HCEC 1CT (cell line): ENCODE measurements at places on chromosomes 1 and 21.

GRCh38 chr1:7967196-7967595 lies 5.7 kb downstream of the PARK7 start:
- DNase-seq, result no peak

DNA sequence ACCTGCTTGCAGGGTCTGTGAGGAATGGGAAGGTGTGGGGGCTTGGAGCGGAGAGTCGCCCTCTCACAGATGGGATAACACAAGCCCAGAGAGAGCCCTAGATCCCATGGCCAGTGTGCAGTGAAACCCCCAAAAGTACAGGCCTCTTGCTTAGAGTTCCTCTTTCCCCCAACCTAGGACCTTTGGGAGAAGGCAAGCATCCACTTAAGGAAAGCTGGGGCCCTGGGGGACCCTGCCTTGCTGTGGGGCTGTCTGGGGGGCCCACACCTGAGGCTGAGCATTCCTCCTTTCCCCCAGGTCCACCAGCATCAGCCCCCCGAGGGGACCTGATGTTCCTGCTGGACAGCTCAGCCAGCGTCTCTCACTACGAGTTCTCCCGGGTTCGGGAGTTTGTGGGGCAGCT lies 1.1 kb downstream of the VWA1 start:
- DNase-seq, result no peak

- DNase-seq, result no peak
Measured at GRCh38 chr1:233027046-233027445, 76.6 kb downstream of the NTPCR start.

DNA sequence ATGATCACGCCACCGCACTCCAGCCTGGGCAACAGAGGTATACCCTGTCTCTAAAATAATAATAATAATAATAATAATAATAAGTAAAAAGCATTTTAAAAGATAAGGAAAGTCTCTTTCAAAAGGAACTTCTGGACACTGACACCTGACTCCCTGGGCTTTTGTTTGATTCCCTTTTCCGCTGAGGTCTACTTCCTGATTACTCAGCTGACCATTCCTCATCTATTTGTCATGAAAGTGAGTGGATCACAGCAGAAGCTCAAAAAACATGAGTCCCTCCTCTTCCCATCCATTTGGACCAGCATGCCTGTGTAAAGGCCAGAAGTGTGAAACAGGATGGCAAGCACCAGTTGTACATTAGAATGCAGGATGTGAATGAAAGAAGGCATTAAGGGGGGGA lies 61.1 kb upstream of the FBXO28 start:
- DNase-seq, result peak; percentile 86

- no peak for DNase-seq
Measured at GRCh38 chr1:243902100-243902499, 52.1 kb upstream of the AKT3 start.

DNA sequence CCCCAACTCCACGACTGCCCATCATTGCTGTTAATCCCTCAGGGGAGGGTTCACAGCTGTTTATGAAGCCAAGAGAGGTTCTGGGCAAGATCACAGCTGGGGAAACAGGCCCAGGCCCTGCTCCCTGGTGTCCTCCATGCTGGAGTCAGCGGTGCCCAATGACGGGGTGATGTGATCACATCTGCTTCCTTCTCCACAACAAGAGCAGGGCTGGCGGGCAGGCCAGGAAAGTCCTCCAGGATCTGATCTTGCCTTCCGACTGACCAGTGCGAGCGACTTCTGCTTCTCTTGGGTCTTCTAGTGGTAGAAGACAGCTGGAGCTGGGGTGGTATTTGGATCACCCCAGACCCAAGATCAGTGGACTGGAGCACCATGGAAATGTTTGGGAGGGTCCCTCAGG lies 951 bp upstream of the LINGO4 start:
- no peak for DNase-seq

DNA sequence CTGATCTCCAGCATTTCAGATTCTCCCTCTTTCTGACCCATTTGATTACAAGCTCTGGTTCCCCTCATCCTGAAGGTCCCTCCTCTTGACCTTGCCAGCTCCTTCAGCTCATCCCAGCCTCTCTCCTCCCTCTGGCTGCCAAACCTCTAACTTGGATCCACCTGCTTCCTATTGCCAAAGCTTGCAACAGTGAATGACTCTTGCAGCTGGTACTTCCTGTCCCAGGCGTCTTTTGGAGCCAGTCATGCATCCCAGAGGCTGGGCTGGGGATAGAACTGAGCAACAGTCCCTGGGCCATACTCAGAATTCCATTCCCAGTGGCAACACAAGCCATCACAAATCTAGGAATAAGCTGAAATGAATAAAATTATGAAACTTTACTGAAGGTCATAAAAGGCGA lies 27.7 kb upstream of the SPOCD1 start:
- DNase-seq, result peak; percentile 73

GRCh38 chr1:55338448-55338820 lies 123.3 kb upstream of the USP24 start:
- DNase-seq, result no peak

DNA sequence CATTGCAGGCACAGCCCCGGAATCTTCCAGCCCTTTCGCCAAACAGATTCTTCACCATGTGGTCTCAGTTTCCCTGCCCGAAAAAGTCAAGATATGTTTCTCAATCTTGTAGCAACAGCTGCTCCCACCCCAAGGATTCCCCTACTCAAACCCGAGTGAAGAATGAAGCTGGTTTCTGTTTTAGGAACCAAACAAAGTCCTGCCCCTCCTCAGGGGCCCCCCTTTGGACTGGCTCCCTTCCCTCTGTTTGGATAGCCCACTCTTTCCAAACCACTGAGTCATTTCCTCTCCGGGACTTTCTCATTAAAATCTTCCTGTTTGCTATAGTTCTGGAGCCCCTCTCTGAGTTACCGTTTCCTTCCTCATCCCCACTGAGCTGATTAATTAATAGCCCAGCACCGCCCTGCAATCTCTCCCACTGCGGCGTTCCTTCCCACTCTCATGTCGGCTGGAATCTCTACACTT lies 100.9 kb downstream of the TSEN15 start:
- peak; percentile 55 for DNase-seq

GRCh38 chr1:81877940-81878339 lies 77.2 kb downstream of the ADGRL2 start:
- no peak for DNase-seq

DNA sequence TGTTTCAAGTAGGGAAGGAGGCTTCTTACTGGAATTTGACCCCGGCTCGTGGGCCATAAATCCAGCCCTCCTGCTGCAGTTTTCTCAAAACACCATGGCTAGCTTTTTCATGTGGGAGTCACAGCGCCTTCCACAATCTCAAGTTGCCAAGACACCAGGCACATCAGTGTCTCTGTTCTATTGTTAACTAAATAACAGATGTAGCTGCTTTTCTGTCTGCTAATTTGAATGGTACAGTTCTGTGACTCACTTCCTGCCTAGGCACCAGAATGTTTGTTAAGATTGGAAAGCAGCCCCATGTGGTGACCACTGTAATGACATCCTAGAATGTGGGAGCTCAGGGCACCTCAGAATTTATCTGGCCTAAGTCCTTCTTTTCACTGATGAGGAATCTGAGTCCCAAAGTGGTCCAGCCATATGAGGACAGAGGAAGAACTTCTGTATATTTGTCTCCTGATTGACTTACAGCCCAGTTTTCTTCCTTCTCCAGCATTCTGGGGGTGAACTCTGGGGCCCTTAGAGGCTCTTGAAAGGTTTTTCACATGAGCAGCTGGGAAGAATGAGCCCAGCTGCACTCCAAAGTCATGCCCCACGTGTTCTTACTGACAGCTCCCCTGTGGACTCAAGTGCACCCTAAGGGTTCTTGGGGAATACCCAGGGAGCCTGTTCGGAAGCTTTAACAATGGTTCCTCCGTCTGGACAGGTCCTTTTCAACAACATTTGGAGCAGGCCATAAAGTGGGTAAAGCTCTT lies 27.5 kb downstream of the TRIM45 start:
- peak; percentile 91 for DNase-seq

GRCh38 chr1:214506972-214507431 lies 44.4 kb downstream of the PTPN14 start:
- DNase-seq, result no peak

DNA sequence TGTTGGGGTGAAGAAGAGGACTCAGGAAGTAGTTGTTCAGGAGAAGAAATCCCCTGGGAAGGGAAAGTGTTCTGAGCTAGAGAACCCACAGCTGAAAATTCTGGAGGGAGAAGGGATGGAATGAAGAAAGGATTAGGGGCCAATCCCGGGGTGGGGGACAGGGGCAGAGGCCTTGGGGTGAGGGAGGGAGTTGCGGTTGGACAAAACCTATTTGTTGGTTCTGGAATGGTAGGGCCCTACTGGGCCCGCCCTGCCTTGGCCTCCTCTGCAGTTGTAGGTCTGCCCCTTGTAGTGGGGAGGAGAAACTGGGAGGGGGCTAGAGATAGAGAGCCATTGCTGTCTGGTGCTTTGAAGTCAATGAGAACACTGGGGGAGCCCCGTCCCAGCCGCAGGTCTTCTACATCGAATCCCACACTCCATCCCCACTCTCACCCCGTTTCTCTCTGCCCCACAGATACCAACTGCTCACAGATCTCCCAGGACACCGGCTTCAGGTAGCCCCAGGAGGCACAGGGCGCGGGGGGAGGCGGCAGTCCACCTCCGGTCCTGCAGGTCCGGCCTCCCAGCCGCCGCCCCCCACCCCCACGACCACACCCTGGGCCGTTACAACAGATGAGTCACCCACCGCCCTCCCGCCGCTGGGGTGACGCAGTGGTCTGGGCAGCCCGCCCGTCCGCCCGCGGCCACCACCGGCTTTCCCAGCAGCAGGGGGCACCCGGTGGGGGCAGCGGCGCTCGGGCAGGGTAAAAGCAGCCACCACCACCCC lies 1.1 kb downstream of the TAGLN2 start:
- DNase-seq, result peak; percentile 88
